Stimulated activated CD4-positive, alpha-beta T cell treated with anti-CD3 and anti-CD28 coated beads, TNF-alpha, amount 100 ng/mL, for 24 hours (primary cell): ENCODE measurements at places on chromosomes 6 and 20.

- DNase-seq = no peak
Measured at GRCh38 chr20:575230-575629, 31.6 kb upstream of the CSNK2A1 start.

GRCh38 chr6:33458676-33459075, 4.3 kb downstream of the ZBTB9 start:
- DNase-seq = no peak

GRCh38 chr6:167210375-167211294, 52.9 kb upstream of the GPR31 start:
- no peak for DNase-seq

DNA sequence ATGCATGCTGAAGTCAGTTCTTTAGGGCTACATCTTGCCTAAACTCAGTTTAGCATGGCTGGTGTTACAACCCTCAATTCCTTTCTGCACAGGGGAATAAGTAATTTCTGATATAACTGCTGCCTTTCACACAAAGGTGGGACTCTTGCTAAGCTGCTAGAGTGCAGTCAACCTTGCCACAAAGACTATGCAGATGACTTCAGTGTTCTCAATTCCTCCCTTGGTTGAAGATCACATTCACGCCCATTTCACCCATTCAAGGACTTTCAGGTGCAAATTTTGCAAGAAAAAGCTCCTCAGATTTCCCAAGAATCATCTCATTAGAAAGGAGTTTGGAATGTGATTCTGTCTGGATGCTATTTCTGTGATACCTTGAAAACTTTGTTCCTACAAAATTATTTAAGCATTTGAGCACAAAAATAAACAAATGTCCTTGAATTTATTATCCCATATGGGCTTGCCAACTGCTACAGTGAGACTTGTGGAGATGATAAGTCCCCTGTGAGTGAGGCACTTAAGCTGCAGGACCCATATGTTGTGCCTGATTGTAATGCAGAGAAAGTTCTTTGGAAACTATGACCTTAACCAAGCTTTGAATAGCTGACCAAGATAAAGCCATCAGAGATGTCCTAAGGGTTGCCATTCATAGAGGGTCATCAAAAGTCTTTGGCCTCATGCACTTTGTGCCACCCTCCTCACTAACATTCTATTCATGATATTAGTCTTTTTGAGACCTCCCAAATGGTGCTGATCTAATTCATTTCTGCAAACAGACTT, 111.8 kb downstream of the PLCB4 start:
- DNase-seq = no peak

DNA sequence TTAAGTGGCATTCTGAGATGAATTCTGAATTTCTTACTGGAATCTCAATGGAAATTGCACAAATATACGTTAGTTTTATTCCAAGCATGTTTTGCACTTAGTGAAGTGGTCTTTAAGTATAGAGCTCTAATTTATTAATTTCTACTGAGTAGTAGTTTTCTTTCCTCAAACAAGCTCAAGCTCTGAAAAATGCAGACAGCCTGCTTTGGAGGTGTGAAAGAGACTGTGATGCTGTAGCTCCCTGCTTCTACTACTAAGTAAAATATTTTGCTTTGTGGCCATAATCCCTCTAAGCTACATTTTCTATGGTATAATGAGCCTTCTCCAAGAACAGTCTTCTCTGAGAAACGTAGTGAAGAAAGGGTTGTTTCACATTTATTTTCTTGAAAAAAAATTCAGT, 243.5 kb upstream of the HS3ST5 start:
- DNase-seq = no peak

- no peak for DNase-seq
Measured at GRCh38 chr6:38806833-38807232, 91.7 kb downstream of the DNAH8 start.

GRCh38 chr20:45032276-45032675, 66.0 kb downstream of the STK4 start:
- DNase-seq = no peak

GRCh38 chr6:170210651-170211403, 80.1 kb downstream of the DLL1 start:
- DNase-seq = no peak

DNA sequence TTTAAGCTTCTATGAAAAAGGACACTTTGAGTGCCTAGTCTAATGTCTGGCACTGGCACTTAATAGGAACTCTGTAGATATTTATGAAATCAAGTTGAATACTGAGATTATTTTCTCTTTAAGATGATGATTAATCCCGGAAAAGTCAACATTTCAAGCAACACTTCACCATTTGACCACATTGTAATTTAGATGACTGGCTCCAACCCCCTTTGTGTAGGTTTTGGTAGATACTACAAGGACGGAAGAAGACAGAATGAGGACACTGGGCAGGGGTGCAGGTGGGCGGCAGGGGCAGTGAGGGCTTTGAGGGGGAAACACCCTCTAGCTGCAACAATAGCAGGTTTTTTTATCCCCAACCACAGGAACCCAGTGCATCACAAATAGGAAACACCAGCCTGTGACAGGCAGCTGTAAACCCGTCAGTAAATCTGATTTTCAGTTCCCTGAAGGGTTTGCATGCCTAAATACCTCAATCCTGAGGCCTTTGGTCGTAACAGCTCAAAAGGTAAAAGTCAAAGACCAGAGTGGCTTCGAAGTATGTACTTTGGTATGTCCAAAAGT, 4.6 kb downstream of the DTNBP1 start:
- no peak for DNase-seq

GRCh38 chr6:51854876-51855275, 232.5 kb downstream of the PKHD1 start:
- DNase-seq = no peak

DNA sequence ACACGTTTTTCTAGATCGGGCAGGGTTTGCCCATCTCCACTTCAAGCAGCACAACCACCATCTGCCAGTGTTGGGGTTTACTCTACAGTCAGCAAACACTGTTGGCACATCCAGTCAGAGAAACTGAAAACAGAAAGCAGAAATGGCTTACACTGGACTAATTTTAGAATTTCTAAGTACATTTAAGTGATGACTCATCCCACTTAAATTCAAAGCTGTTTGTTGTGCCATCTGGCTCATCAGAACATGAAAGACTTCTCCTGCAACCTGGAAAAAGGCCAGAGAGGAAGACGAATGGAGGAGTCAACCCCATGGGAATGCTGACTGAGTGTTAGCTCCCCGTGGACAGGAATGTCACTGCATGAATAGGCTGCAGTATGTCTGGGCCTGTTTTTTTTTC, 21.8 kb downstream of the FAM209B start:
- DNase-seq = no peak

DNA sequence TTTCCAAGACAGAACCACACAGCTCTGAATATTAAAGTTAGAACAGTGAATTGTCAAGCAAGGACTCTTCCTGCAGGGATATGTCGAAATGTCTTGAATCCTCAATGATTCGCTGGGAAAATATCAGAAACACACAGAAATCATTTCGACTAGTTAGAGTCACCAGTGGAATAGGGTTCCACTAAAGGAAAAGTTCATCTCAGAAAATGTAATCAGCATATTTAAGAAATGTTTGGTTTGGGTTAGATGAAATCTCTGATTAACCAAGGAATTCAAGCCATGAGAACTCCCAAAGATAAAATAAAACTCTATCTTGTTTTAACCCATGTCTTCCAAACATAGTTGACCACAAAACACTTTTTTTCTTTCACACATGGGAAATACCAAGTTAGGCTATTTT, 621.0 kb upstream of the NRSN1 start:
- DNase-seq = no peak

- peak; percentile 58 for DNase-seq
Measured at GRCh38 chr20:51372176-51372803, 170.2 kb downstream of the NFATC2 start.
